ENCODE measurements at places on chromosomes 11 and 22. TPM values are rescaled to one million over a fixed set of nuclear protein-coding genes. Genes with fewer than 3 reads are reported as not detected.

DNA sequence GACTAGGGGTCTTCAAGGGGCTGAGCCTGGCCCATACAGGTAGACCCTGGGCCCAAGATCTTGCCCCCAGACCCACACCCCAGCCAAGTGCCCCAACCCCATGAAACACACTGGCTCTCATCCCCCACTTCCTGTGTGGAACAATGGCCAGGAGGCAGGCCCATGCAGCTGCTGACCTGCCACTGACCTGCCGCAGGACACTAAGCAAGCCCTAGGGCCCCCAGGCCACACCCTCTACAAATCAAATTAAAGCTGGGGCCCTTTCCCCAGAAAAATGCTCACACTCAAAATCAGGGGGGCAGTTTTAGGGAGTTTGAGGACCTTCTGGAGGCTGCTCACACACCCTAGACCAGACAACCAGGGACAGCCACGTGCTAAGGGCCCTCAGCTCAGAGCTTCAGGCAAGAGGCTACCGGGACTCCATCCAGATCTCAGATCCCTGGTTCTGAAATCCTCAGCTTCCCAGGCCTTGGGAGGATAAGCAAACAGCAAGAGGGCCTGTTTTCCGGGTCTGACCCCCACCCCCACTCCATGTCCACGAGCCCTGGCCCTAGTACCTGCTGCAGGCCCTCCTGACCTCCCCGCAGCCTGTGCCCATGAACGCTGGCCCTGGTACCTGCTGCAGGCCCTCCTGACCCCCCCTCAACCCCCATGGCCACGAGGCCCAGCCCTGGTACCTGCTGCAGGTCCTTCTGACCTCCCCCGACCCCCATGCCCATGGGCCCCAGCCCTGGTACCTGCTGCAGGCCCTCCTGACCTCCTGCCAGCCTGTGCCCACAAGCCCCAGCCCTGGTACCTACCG lies 10.0 kb downstream of the CARD10 start:
- no peak overlapping the region for H3K4me3 ChIP-seq
- no peaks in the 10 kb centered on the region for H3K27me3 ChIP-seq
- H3K36me3 ChIP-seq = no peaks in the 10 kb centered on the region
- no peak for DNase-seq
- H3K27ac ChIP-seq = no peak overlapping the region
- H3K4me1 ChIP-seq = peaks cover 26% of the 10 kb centered on the region

DNA sequence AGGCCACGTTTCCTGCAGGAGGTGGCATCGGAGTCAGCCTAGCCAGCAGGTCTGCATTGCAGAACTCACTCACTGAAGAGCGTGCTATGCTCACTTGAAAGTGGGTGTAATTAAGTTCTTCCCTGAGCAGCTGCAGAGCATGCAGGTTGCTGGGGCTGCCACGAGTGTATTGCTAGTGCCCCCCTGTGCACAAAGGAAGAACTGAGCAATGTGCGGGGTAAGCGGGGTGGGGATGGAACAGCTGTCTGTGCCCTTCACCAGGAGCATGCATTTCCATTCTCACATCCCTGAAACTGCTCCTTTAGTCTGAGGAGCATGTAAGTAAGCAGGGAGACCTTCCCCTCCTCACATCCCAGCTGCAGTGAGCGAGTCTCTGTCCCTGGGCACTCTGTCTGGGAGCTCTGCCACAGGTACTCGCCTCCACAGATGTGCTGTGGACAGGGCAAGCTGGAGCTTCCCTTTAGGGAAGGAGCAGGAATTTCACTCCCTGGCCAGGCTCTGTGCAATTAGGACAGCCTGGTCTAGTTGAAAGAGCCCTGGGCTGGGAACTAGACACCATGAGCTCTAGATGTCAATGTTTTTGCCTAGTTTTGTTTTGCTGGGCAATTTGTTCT lies 1031.8 kb downstream of the NTM start:
- no peak overlapping the region for H3K4me3 ChIP-seq
- no peak overlapping the region for H3K27ac ChIP-seq
- no peaks in the 10 kb centered on the region for H3K36me3 ChIP-seq
- DNase-seq = peak; percentile 80

DNA sequence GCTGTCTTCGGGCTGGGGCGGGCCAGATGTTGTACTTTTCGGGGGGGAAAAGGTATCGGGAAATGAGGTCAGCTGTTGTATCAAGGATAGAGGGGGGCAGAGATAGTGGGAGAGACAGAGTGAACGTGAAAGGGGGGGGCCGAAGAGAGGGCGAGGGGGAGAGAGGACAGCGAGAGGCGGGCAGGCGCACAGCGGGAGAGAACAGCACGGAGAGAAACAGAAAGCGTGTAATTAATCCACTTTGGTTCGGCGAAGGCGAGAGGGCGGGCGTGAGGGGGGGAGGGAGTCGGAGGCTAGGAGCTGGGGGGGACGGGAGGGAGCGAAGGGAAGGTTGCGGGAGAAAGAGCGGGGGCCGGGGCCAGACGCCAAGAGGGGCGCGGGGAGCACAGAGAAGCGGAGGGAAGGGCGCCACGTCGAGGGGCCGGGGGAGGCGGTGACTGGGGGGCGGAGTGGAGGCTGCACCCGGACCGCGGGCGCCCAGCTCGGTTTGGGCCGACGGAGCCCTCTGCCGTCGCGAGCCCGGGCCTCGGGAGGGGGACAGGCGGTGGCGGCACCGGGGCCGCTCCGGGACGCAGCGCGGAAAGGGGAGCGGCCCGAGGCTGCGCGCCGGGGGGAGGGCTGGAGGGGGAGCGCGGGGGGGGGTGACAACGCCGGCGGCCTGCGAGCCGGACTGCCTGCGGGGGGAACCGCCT lies 612 bp downstream of the IGF2 start:
- peaks cover 100% of the 10 kb centered on the region for H3K27me3 ChIP-seq
- H3K27ac ChIP-seq = no peak overlapping the region
- peak overlapping the region; percentile 53 for H3K4me3 ChIP-seq

DNA sequence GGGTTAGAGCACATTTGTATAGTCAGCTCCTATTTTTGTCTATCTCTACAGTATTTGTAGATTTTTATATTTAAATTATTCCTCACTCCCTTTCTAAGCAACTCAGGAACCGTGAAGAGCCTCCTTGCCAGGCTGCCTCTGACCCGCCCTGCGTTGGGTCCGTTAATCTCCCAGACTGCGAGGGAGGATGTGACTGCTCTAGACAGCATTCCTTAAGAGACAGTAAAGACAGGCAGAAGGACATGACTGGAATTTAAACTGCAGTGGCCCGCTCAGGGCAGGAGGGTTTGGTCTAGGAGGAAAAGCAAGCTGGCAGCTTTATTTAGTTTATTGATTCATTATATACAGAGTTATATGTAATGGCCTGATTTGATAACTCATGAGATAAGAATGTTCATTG lies 413.7 kb downstream of the TMEM135 start:
- peak; percentile 28 for DNase-seq
- H3K4me1 ChIP-seq = no peaks in the 10 kb centered on the region
- H3K4me3 ChIP-seq = no peak overlapping the region
- no peaks in the 10 kb centered on the region for H3K36me3 ChIP-seq

DNA sequence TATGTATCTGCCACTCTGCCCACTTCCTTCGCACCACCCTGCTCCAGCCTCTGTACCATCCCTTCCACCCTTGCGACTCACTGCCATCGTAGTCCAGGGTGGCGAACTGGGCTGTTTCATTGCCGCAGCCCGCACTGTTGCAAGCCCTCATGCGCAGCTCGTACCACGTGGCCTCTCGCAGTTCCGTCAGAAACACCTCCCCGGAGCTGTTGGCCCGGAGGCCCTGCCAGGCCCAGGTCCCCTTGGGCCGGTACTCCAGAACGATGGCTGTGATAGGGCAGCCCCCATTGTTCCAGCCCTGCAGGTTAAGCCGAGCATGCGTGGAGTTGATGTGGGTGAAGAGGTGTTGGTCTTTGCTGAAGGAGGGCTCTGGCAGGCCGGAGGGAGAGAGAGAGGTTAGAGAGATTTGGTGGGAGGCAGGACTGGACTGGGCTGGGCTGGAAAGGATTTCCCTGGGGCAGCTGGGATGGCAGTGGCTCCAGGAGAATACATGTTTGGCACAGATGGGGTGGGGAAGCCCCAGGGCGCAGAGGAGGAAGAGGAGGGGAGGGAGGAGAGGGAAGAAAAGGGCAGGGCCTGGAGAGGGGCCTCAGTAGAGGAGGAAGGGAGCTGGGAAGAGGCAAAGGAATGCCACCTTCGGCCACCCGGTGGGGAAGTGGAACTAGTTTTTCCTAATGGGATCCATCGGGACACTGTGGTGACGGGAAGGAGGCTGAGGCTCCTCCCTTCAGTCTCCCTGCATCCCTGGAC lies 109.6 kb downstream of the CEP164 start:
- DNase-seq = no peak
- H3K27me3 ChIP-seq = no peaks in the 10 kb centered on the region
- no peaks in the 10 kb centered on the region for H3K36me3 ChIP-seq
- H3K4me3 ChIP-seq = no peak overlapping the region
- H3K27ac ChIP-seq = no peak overlapping the region

GRCh38 chr11:68133761-68134160 lies 12.6 kb upstream of the CHKA start:
- no peaks in the 10 kb centered on the region for H3K4me1 ChIP-seq
- no peak overlapping the region for H3K27ac ChIP-seq
- no peak overlapping the region for H3K4me3 ChIP-seq
- no peaks in the 10 kb centered on the region for H3K36me3 ChIP-seq
- no peak for DNase-seq
- no peaks in the 10 kb centered on the region for H3K27me3 ChIP-seq

- no peaks in the 10 kb centered on the region for H3K27me3 ChIP-seq
- H3K4me1 ChIP-seq = peaks cover 8% of the 10 kb centered on the region
- H3K4me3 ChIP-seq = no peak overlapping the region
- H3K27ac ChIP-seq = no peak overlapping the region
These were observed 36.3 kb downstream of the CSNK2A3 start for GRCh38 chr11:11316651-11317230.

DNA sequence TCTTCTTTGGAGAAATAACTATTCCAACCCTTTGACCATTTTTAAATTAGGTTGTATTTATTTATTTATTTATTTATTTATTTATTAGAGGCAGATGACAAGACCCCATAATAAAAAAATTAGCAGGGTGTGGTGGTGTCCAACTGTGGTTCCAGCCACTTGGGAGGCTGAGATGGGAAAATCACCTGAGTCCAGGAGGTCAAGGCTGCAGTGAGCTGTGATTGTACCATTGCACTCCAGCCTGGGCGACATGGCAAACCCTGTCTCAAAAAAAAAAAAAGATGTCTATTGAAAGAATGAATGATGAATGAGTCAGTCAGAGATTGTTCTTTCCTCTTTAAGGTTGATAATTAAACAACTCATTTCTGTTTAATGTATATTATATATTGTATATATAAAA lies 129.6 kb downstream of the WNT11 start:
- no peak overlapping the region for H3K27ac ChIP-seq
- no peaks in the 10 kb centered on the region for H3K27me3 ChIP-seq
- DNase-seq = no peak
- no peaks in the 10 kb centered on the region for H3K4me1 ChIP-seq
- no peak overlapping the region for H3K4me3 ChIP-seq
- H3K36me3 ChIP-seq = no peaks in the 10 kb centered on the region

DNA sequence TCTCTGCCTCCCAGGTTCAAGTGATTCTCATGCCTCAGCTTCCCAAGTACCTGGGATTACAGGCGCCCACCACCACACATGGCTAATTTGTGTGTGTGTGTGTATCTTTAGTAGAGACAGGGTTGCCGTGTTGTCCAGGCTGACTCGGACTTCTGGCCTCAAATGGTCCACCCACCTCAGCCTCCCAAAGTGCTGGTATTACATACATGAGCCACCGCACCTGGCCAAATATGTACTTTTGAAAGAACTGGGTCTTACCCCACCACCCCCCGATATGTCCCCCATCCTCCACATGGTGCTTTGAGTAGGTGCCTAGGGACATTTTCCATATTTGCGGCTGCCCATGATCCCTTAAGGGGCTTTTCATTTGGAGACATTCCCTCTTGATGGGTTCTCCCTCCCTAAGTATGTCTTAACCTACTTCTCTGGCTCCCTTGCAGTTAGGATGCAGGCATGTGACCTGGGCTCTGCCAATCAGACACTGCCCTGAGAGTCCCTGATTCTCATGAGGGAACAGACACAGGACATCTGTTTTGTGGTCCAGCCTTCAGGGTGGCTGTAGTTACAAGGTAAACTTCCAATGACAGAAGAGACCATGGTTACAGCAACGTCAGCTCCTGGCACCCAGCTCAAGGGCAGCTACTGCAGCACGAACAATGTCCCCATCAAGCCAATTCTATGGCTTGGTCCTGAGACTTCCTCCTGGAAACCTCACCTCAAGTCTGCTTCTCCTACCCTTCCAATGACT lies 48.4 kb downstream of the CHST1 start:
- H3K36me3 ChIP-seq = no peaks in the 10 kb centered on the region
- H3K4me1 ChIP-seq = peaks cover 17% of the 10 kb centered on the region
- H3K27ac ChIP-seq = no peak overlapping the region
- H3K27me3 ChIP-seq = peaks cover 75% of the 10 kb centered on the region
- no peak for DNase-seq
- no peak overlapping the region for H3K4me3 ChIP-seq

DNA sequence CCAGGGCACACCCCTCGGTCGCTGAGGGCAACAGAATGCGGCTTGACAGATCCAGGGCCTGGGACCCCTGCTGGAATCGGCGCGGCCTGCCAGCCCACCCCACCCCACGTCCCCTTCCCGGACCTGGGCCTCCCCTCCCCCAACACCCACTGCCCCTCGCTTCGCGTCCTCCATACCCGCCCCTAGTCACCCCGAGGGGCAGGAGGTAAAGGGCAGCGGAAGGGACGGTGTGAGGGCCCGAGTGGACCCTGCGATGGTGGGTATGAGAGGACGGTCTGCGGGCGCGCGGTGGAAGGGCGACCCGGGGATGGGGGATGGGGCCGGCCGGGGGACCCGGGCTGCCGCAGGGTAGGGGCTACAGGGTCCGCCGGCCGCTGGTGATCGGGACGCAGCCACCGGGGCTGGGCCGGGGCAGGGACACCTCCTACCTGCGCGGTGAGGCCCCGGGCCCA lies 311 bp downstream of the APBB1 start:
- H3K27me3 ChIP-seq = peaks cover 20% of the 10 kb centered on the region
- H3K4me1 ChIP-seq = peaks cover 8% of the 10 kb centered on the region
- DNase-seq = peak; percentile 76
- no peaks in the 10 kb centered on the region for H3K36me3 ChIP-seq

- H3K27me3 ChIP-seq = no peaks in the 10 kb centered on the region
- peak; percentile 67 for DNase-seq
- H3K36me3 ChIP-seq = no peaks in the 10 kb centered on the region
- no peak overlapping the region for H3K27ac ChIP-seq
These were observed 612 bp downstream of the GTSE1 start for GRCh38 chr22:46297151-46297812.

DNA sequence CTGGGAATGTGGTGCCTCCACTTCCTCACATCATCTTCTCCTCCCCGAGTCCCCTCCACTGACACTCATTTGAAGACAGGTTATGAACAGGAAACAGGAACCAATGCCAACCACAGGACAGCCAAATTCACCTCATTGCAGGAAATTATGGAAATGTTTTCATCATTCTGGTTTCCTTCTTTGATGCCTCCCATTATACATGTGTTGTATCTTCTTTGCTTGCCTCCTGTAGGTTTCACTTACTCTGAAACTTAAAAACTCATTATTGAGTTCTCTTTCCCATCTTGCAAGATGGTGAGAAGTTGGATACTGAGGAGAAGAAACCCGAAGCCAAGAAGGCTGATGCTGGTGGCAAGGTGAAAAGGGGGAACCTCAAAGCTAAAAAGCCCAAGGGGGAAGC lies 108.5 kb downstream of the PHF21B start:
- no peaks in the 10 kb centered on the region for H3K4me1 ChIP-seq
- H3K27ac ChIP-seq = no peak overlapping the region
- no peak overlapping the region for H3K4me3 ChIP-seq
- H3K36me3 ChIP-seq = peaks cover 13% of the 10 kb centered on the region

The STK33 gene
- 56.5 TPM for total RNA-seq

The POU2AF3 gene
- total RNA-seq = 0.59 TPM

The CECR2 gene
- total RNA-seq = 67.8 TPM

The DNAJB7 gene
- not detected for total RNA-seq

The MED15 gene
- 11.4 TPM for total RNA-seq

The ART1 gene
- total RNA-seq = not detected

The MSANTD4 gene
- 27.4 TPM for total RNA-seq

The DHCR7 gene
- total RNA-seq = 36.7 TPM

The PUS3 gene
- total RNA-seq = 22.1 TPM
